Stimulated activated CD4-positive, alpha-beta T cell treated with anti-CD3 and anti-CD28 coated beads, Interleukin-4, amount 100 ng/mL, for 4 hours (primary cell): ENCODE measurements at places on chromosomes 7 and 10.

DNA sequence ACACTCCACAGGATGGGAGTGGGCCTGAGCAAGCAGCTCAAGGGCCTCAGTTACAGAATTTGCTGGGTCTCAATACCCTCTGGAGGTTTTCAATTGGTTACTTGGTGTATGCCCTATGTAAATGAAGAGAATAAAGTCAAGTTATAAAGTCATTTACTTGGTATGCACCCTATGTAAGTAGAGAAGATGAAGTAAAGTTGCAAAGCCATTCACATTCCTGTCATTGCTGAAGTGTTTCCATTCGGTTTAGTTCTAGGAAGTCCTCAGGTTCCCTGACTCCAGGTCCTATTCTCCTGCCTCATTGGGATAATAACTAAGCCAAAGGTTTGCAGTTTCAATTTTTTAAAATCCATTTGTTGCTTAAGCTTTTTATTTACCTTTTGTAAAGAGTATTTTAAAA, 272.6 kb upstream of the NPSR1 start:
- no peak for DNase-seq

DNA sequence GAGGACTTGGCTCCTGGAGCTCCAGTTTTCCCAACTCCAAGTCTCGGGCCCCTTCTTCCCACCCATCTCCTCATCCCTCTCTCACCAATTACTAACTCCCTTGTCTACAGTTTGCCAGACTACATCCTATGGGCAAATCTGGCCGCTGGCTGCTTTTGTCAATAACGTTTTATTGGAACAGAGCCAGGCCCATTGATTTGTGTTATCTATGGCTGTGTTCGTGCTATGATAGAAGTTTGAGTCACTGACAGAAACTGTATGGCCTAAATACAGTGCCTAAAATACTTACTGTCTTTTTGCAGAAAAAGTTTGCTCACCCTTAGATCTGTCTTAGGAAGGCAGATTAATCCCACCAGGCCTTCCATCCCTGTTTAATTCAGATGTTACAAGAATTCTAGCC, 71.3 kb downstream of the PIP4K2A start:
- no peak for DNase-seq

- no peak for DNase-seq
These were observed at the start of gene DOCK1 for GRCh38 chr10:126904818-126905701. TSS of gene DOCK1 (plus strand) at chr10:126905428. CDS start at chr10:126905518, 90 bp downstream.

DNA sequence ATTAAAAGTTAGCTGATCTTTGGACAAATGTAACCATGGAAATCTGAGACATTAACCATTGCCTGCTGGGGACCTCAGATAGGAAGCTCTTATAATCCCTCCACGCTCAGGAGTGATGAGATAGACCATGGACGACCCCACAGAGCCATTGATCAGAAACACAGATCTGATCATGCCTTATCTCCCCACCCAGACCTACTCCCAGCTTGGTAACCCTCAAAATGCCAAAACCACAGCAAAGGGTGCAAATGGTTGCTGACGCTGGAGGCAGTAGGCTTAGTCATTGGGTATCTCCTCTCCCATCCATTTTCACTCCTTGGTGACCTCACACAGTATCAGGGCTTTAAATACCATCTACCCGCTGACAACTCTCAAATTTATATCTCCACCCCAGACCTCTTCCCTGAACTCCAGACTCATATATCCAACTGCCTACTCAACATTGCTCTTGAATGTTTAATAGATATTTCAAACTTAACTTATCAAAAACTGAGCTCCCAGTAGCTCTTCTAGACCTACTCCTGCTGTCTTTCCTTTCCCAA, 60.8 kb downstream of the CRTAC1 start:
- no peak for DNase-seq

DNA sequence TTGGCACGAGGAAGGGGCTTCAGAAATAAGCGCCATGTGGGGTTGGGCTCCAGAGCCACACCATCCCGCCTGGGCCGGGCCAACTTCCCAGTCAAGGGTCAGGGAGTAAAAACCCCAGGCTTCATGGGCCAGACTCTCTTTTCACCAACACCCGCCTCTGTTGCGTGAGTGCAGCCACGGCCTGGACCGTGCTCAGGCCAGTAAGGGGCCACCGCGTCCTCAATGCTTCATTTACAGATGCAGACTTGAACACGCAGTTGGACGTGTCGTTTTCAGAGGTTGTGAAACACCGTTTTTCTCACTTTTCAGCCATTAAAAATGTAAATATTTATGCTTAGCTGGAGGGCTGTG, 161.0 kb downstream of the WDR37 start:
- no peak for DNase-seq

DNA sequence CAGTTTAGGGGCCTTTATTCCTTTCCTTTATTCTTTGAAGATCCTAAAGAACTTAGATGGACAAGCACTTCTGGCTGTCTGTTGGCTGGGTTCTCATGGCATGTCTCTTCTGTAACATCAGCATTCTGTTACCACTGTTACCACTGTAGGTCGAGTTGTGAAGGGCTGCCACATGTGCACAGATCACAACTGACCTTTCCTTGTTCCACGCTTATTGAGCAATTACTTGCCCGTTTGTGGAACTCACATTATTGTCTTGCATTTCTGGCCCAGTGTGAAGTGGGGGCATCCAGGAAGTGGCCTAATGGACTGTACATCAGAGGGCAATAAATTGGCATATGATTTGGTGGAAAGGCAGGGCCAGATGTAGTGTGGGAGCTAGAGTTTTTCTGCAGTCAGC, 23.7 kb downstream of the GBF1 start:
- no peak for DNase-seq

DNA sequence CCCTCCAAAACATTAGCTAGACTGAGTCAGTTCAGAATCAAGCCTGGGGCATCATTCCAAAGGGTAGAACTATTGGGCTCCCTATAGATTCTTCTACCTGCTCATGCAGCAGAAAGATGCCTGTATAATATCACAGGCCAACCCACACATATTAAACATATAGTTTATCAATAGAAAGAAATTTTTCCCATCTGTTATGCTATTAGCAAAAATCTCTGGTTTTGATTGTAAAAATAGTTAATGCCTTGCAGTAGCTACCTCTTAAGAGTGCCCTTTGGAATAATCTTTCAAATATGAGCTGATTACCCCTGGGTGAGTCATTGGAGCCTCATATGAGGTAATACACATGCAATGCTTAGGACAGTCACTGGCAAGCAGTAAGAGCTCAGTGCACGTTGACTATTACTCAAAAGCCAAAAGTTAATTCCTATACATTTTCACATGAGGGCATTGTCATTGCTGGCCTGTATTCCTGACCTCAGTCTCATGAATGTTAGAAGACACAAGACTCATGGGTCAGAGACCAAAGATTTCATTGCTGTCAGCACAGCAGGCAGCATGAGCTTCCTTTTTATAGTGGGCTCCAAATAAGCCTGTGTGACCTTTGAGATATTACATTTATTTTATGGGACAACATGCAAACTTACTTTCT, 180.0 kb downstream of the FGFR2 start:
- no peak for DNase-seq

- no peak for DNase-seq
These were observed 283.1 kb upstream of the NRP1 start for GRCh38 chr10:33617381-33618080.

- DNase-seq = no peak
These were observed 10.0 kb upstream of the DUSP5 start for GRCh38 chr10:110487411-110488331.

- DNase-seq = no peak
These were observed 188.9 kb downstream of the LRMDA start for GRCh38 chr10:75620356-75620755.

DNA sequence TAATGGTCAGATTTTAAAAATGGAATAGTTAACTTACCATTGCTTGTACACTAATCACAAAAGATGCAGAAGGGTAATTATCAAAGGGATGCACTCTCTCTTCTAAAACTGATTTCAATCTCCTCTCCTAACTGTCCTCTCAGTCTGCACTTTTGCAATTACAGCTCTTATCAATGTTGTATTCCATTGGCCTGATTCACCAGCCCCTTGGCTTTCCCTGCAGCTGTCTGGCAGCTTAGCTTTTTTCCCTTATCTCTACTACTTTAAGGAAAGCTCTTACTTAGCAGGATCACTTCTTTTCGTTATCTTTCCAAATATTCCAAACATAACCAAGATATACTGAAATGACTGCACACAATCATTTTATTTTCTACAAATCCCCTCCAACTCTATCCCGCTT, 448.8 kb downstream of the GRM8 start:
- DNase-seq = no peak

DNA sequence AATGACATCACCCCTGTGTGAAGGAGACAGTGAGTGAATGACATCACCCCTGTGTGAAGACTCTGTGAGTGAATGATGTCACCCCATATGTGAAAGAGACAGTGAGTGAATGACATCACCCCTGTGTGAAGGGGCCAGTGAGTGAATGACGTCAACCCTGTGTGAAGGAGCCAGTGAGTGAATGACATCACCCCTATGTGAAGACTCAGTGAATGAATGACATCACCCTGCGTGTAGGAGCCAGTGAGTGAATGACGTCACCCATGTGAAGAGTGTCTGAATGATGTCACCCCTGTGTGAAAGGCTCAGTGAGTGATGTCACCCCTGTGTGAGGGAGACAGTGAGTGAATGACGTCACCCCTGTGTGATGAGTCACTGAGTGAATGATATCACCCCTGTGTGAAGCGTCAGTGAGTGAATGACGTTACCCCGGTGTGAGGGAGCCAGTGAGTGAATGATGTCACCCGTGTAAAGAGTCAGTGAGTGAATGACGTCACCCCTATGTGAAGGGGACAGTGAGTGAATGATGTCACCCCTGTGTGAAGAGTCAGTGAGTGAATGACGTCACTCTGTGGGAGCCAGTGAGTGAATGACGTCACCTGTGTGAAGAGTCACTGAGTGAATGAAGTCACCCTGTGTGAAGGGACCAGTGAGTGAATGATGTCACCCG, 478.1 kb downstream of the PTPRN2 start:
- DNase-seq = no peak

DNA sequence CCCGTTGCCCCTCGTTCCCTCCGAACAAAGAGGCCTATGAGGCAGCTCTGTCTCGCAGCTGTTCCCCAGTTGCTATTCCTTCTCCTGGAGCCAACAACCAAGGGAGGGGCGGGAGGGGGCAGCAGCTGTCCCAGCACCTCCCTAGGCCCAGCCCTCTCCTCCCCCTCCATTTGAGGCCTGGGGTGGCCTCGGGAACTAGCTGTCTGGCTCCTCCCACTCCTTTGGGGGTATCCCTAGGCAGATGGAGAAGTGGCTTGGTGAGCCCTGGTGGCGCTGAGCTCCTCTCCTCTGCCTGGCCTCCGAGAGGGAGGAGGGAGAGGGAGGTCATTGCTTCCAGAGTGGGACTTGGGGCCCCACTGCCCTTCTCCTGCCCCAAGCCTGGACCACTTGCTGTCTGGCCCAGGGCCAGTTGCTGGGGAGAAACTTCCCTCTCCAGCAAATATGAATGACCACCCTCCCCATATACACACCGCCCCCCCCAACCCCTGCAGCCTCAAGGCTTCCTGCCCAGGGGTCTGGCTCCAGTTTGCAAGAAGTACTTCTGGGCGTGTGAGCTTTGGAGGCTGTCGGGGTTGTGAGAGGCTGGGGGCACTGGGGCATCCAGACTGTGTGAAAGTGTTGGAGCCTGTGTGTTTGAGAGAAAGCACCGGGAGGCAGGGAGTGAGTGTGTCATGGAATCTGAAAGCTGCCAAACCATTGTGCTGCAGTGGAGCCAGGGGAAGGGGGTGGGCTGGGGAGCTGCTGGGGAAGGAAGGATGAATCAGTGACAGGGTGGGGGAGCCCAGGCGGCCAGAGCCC, 3.1 kb downstream of the FLNC start:
- no peak for DNase-seq

DNA sequence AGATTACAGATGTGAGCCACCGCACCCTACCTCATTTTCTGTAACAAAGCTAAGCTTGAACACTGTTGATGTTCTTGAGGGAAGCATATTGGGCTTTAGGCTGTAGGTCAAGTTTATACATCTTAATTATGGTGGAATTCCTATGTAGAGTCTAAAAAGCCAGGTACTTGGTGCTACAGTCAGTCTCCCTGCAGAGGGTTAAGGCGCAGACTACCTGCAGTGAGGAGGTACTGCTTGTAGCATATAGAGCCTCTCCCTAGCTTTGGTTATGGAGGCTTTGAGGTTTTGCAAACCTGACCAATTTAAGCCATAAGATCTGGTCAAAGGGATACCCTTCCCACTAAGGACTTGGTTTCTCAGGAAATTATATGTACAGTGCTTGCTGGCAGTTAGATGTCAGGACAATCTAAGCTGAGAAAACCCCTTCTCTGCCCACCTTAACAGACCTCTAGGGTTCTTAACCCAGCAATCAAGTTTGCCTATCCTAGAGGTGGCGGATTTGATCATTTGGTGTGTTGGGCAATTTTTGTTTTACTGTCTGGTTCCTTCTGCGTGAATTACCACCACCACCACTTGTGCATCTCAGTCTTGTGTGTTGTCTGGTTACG, 6.0 kb downstream of the PPIA start:
- no peak for DNase-seq

DNA sequence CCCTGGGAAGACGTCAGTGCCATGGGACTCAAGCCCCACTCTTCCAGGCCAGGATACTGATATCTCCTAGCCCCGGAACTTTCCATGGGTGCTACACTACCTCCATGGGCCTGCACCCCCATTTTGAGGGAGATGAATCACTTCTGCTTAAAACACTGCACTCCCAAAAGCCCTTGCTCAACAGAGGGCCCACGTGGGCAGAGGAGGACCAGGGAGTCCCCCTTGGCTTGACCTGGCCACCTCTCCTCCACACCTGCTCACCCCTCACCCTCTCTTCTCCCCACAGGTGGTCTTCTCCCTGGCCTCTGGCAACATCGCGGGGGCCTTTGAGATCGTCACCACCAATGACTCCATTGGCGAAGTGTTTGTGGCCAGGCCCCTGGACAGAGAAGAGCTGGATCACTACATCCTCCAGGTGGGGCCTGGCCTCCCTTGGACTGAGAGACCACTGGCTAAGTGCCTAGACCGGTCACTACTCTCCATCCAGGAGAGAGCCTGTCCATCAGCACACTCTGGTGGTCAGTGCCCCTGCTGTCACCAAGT, 19.9 kb upstream of the C10orf105 start:
- no peak for DNase-seq

- DNase-seq = no peak
These were observed 30.4 kb upstream of the UCN3 start for GRCh38 chr10:5334196-5334880.

DNA sequence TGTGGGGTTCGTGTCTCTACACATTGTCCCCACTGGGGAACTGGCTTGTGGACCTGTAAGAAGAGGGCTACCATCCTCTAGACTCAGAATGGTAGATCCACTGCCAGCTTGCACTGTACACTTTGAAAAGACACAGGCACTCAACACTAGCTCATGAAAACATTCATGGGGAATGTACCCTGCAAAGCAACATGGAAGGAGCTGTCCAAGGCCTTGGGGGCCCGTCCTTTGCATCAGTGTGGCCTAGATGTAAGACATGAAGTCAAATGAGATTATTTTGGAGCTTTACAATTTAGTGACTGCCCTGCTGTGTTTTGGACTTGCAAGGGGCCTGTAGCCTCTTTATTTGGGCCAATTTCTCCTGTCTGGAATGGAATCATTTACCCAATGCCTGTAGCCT, 399.0 kb upstream of the PCDH15 start:
- DNase-seq = no peak

GRCh38 chr7:107972075-107972482, 30.9 kb downstream of the LAMB1 start:
- no peak for DNase-seq
